IMR-90 (cell line): ENCODE measurements at places on chromosomes 1 and 21. TPM values are rescaled to one million over a fixed set of nuclear protein-coding genes. Genes with fewer than 3 reads are reported as not detected.

DNA sequence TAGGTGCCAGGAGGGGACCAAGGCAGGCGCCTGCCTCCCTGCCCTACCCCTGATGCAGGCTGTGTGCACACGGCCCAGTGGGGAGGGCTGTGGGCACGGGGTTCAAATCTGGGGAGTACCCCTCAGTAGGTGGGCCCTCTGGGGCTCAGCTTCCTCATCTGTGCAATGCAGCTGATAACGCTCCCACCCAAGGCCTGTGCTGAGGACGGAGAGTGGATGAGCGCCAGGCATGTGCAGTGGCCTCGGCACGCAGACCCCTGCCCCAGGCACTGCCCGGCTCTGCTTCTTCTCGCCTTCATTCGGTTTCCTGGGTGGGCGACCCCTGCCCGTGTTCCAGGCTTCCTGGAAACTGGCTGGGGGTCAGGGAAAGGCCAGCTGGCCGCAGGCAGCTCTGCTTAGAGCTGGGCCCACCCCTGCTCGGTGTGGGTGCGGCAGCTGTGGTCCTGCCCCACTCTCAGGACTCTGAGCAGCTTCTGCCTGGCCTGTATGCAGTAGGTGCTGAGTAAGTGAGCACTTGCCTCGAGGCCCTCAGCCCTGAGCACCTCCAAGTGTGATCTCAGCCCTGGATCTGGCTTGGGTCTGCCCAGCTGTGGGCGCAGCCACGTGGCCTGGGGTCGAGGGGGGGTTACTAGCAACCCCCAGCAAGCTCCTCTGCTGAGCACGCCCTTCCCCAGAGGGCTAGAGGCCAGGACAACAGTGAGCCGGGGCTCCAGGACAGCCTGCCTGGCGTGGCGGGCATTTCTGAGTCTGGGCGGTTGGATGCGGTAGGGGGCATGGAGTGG lies 11.9 kb upstream of the TNFRSF14 start:
- no peak for DNase-seq

- no peak for DNase-seq
Observed at GRCh38 chr1:187465441-187465840, 636.7 kb downstream of the PLA2G4A start.

Gene OR2L13
- total RNA-seq, result not detected in 2 replicates

- DNase-seq, result no peak
Observed at GRCh38 chr1:37073854-37074379, 39.6 kb upstream of the GRIK3 start.

GRCh38 chr1:208187499-208188041 lies 56.6 kb downstream of the PLXNA2 start:
- DNase-seq, result no peak

Gene PLPPR4
- total RNA-seq, result 6.4 and 7.0 TPM in 2 replicates

GRCh38 chr1:214864896-214865688 lies 217.4 kb upstream of the KCNK2 start:
- peak; percentile 87 for DNase-seq

- DNase-seq, result peak; percentile 85
Observed at GRCh38 chr1:224623310-224623714, 7.2 kb downstream of the CNIH3 start.

Gene SNAP47
- 65.3 and 72.9 TPM in 2 replicates for total RNA-seq

GRCh38 chr1:31954607-31955283 lies 16.6 kb upstream of the PTP4A2 start:
- peak; percentile 99 for DNase-seq

- no peak for DNase-seq
Observed at GRCh38 chr1:224694969-224695368, 78.9 kb downstream of the CNIH3 start.

DNA sequence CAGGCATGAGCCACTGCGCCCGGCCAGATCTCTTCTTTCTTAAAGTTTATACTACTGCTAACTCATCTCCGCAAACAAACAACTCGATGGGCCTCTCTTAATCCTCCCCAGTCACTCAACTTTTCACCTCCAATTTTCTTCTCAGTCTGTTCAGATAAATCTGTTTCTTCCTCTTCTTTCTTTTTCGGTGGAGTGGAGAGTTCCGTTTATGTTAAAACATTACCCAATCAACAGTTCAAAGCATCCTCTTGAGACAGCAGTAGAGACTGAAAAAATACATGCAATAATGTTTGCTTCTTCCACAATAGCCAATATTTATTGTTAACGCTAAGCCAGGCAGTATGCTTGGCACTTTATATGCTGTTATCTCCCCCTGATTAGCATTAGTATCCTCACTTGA lies 1.4 kb upstream of the ANKRD13C start:
- DNase-seq, result no peak

Gene TMEM54
- 25.5 and 33.1 TPM in 2 replicates for total RNA-seq

DNA sequence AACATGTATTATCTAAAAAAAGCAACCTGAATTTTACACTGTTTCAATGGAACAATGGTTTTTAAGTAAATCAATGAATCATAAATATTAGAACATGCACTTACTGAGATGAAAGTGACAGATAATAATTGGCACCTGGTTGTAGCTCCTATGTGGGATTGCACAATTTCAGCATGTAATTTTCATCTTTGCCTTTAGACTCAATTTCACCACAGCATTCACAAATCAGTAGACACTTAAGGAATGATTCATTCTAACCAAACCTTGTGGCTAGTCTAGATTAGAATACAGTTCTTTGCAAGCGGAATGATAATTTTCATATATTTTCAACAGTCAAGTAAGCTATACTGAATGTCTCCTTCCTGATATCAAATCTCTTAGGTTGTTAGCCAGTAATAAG lies 853.4 kb downstream of the KCNT2 start:
- DNase-seq, result peak; percentile 36

- DNase-seq, result no peak
Observed at GRCh38 chr1:168643152-168643551, 66.7 kb downstream of the XCL1 start.

- no peak for DNase-seq
Observed at GRCh38 chr1:42735056-42735455, 5.0 kb downstream of the CLDN19 start.

Gene DNM3
- total RNA-seq, result 0.36 and 0.83 TPM in 2 replicates

DNA sequence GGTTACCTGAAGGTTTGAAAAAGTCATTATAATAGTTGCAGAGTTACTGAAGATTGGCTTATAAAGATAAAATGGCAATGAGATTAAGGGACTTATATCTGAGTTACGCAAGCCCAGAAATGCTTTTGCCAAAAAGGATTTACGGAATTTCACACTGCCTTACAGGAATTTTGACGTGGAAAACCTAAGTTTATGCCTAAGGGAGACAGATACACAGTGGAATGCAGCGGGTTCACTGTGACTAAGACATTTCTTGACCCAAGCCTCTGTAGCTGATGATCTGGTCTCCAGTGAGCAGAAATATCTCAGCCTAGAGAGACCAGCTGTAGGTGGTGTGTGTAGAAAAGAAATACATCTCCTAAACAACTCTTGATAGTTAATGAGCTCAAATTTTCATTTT lies 10.1 kb upstream of the EXO1 start:
- DNase-seq, result peak; percentile 98

GRCh38 chr1:80003250-80003649 lies 996.7 kb upstream of the ADGRL4 start:
- no peak for DNase-seq

Gene HEYL
- total RNA-seq, result not detected in 2 replicates

GRCh38 chr1:155932487-155932886 lies 1.7 kb downstream of the KHDC4 start:
- no peak for DNase-seq

GRCh38 chr1:198681252-198681651 lies 42.4 kb downstream of the PTPRC start:
- peak; percentile 45 for DNase-seq

DNA sequence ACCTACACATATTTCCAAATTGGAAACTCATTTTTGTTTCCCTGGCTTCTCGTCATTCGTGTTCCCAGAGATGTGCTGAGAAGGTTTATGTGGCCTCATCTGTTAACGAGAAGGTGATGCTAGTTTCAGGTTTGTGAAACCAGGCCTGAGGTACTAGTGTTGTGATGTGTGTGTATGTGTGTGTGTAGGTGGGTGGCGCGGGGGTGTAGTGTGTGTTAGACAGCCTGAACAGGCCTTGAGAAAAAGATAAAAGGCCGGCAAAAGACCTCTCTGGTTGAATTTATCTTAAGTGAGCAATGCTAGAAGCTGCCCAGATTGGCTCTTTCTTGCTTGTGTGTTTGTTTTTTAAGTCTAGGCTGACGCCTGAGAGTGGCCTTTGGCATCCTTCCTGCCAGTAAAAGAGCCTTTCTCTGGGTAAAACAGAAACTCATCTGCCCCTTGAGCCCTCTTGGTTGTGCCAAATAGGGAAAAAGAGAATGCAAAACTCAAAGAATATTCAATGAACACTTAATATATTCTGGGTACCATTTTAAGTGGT lies 65.8 kb upstream of the HSD17B7 start:
- no peak for DNase-seq

- DNase-seq, result no peak
Observed at GRCh38 chr1:192581131-192581927, 5.8 kb downstream of the RGS1 start.

GRCh38 chr1:180210008-180210620 lies 19.9 kb upstream of the LHX4 start:
- DNase-seq, result no peak

GRCh38 chr1:182627622-182628021 lies 23.4 kb upstream of the RGS16 start:
- no peak for DNase-seq
